ENCODE measurements at places on chromosomes 5 and 9.
A peak's percentile ranks its signal among the peaks of the same experiment; 100 is the strongest.

GRCh38 chr5:39732166-39732565 lies 307.4 kb upstream of the DAB2 start:
- no peak for DNase-seq

DNA sequence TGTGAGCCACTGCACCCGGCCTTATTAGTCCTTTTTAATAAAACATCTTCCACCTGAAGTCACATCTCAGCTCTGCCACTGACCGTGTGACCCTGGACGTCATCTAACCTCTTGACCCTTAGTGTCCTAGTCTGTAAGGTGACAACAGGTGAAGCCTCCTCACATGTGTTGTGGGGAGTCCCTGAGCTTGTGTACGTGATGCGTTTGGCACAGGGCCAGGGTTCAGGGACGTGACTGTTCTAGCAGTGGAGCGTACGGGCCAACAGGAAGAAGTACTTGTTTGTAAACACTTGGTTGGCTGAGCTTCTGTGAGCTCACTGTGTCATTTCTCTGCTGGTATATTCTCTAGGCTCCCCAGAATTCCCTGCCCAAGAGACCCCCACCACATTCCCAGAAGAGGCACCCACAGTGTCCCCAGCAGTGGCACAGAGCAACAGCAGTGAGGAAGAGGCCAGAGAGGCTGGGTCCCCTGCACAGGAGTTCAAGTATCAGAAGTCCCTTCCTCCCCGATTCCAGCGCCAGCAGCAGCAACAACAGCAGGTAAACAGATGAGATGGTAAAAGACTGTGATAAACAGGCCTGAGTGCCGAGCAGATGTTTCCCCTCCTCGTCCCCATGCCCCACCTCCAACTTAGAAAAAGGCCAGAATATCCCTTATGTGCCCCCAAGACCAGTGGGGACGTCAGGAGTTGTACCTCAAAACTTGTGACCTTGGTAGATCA lies 35.3 kb upstream of the POMT1 start:
- no peak for DNase-seq

DNA sequence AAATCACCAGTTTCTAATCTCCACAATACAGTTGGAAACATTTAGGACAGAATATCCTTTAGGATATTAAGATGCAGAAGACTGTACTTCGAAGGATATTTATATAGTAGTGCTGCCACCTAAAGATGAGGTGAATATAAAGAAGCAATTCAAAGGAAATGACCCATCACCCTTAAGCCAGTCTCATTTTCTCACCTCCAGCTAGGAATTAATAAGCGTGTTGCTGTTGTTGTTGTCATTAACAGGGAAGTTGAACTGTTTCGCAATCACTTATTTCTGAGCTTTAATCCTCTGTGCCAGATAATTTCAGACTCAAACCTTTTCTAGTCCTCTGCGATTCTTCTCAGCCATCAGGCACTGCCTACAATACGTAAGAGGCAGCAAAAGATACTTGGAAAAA lies 7.8 kb upstream of the PURA start:
- DNase-seq: peak; percentile 16

GRCh38 chr5:150661821-150662596 lies 958 bp downstream of the MYOZ3 start:
- DNase-seq: no peak

GRCh38 chr5:157180374-157181264 lies at the start of gene ITK:
ITK (plus strand) TSS chr5:157180840; CDS start chr5:157180978, 138 bp downstream.
- no peak for DNase-seq

GRCh38 chr5:158691631-158692255 lies 408.0 kb downstream of the EBF1 start:
- no peak for DNase-seq

DNA sequence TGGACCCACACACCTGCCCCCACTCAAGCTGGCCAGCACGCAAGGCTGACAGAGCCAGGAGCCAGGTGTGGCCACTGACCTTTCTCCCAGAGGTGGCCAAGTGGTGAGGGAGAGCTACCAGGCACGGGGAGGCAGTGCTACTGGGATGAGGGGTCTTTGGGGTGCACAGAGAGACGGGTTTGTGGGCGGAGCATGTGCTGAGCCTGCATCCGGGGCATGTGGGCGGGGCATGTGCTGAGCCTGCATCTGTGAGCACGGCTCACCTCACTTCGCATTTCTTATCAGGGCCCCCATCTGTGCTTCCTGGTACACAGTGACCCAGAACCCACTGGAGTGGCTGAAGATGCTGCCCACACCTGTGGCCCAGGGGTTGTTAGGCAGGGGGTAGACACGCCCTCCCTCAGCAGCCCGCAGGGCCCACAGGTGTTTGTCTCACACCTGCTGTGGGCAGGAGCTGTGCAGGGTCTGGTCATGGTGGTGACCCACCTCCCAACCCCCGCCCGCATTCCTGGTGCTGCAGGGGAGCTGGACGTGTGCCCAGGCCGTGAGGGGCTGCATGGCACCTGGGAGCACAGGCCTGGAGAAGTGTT lies 21.5 kb downstream of the CCDC187 start:
- DNase-seq: no peak

DNA sequence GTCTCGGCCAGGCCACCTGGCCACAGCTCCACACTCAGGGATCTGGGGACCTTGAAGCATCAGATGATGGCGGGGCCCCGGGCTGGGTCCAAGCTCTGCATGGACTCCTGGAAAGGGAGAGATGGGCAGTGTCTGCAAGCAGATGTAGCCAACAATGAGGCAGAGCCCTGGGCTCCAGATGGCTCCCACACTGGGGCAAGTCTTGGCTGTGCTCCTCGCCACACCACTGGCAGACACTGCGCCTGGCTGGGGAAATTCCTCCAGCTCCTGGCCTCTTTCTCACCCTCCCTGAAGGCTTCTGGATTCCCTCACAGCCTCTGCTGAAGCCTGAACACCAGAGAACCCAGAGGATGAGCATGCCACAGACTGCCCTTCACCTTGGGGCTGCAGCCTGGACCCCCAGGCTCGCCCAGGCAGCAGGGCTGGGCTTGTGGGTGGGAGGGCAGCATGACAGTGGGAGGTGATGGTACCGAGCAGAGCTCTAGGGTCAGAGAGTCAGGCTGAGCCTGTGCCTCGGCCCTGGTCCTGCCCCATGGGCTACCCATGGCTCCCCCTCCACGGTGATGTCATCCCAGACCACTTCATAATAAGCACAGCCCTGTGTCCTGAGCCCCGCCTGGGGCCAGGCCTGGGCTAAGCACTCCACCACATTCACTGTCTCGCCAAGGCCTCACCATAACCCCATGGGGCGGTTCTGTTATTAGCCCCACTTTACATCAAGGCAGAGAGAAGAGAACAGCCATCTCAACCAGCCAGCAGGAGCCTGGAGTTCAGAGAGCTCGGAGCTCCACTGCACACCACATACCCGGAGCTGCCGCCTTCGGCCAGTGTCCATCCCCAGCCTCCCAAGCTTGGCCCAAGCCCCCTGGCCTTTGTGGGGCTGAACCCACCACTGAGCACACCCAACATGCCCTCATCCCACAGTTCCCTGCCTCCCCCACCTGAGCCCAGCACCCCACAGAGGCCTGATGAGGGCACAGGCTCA lies 62.2 kb upstream of the ADAMTS2 start:
- no peak for DNase-seq

DNA sequence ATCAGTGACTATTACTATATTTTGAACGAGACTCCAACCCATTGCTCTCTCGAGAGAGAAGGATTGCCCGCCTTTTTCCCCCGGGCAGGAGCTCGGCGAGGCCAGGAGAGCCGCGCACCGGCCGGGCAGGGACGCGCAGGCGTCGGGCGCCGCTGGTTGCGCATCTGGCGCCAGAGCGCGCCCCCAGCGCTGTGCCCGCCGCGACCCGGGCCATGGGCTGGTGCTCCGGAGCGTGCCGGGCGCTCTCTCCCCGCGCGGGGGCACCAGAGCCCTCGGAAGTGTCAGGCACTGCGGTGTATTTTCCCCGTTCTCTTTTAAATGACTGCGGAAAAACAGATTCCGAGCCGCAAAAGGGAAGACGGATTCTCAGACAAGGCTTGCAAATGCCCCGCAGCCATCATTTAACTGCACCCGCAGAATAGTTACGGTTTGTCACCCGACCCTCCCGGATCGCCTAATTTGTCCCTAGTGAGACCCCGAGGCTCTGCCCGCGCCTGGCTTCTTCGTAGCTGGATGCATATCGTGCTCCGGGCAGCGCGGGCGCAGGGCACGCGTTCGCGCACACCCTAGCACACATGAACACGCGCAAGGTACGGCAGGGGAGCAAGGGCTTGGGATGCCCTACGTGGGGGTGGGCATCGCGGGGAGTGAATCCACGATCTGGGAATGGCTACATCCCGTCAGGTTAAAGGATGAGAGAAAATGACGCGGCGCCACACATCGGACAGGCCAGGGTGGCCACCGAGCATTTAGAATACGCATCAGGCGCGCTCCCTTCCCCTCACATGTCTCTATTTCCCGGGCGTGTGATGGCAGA lies 1.1 kb upstream of the NTRK2 start:
- peak; percentile 31 for DNase-seq

GRCh38 chr5:72687288-72687687 lies 129.2 kb upstream of the TNPO1 start:
- no peak for DNase-seq

DNA sequence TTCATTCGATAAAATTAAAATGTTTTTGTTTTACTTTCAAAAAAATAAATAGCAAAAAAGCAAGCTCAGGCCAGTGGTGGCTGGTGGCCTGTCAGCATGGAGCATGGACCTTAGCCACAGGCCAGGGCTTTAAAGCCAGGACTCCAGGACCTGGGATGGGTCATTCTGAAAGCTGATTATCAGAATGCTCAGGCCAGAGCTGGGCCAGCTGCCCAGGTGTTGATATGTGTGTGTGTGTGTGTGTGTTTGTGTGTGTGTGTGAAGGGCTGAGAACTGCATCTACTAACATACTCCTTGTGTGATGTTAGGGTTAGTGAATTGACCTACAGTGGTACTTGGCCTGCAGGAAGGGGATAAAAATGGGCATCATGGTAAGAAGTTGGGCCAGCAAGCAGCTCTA lies 21.5 kb downstream of the PALM2AKAP2 start:
- DNase-seq: no peak

DNA sequence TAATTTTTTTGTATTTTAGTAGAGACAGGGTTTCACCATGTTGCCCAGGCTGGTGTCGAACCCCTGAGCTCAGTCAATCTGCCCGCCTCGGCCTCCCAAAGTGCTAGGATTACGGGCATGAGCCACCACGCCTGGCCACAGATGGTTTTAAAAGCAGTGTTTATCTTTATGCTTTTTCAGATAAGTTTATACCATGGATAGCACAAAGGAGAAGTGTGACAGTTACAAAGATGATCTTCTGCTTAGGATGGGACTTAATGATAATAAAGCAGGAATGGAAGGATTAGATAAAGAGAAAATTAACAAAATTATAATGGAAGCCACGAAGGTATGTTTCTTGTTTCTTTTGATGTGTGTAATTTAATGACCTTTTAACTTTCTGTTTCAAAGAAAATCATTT lies 35.1 kb downstream of the POLK start:
- peak; percentile 71 for DNase-seq

DNA sequence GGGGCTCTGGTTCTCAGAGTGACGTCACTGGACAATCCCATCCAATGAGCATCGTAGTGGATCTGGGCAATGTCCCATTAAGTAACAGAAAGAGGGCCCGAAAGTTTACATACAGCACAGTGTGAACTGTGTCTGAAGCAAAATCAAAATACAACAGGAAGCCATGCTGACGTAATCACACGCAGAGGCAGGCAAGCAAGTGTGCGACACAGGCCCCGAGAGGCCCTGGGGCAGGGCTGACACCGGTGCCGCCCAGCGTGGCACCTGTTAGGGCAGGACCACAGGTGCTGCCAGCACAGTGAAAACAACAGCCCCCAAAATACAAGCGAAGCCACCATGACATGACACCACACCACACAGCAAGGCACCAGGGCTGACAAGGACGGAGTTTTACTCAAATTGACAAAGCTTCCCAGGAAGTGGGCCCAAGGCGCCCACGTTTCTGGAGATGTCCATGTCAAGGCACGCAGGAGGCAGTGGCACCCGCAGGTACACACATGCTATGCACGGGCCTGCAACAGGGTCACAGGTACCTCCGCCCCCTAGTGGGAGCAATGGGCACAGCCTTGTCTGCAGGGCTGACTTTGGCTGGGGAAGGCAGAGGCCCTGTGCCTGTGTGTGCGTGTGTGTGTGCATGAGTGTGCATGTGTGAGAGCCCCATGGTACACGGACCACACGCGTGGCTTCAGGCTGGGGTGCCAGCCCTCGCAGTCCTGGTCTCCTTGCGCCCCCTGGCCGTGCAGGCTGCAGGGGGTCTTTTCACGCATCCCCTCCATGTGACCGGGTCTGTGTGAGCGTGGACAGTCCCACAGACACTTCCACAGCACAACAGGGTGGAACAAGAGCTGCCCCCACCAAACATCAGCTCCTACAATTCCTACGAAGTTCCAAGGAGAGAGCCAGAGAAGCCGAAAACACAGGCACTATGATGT lies 19.6 kb downstream of the QSOX2 start:
- peak; percentile 74 for DNase-seq

GRCh38 chr9:124576751-124577150 lies 69.6 kb upstream of the NR5A1 start:
- DNase-seq: no peak

DNA sequence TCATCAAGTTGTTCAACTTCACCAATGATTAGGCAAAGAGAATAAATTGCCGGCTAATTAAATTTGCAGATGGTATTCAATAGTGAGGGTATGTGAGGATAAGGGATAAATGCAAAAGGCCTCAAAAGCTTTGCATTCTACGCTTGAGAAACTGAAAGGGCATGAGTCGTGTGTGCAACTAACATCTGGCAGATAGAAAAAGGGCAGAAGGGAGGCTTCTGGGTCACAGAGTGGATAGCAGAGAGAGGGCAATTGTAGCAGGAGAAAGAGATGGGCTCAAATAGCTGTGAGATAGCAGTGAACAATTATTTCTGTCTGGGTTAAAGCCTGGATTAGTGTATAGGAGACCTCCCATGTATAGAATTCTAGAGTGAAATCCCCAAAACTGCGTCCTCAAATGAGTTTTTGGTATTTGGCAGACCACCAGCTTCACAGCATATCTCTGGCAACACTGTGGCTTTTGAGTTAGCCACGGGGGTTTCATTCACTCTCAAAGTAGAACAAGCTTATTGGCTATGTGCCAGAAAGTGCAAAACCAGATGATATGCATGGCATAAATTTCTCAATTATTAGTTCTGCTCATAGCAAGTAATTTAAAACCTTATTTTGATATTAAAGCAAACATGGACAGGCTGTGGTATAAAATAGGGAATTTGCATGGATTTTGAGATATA lies 586.3 kb downstream of the BRINP1 start:
- DNase-seq: no peak

DNA sequence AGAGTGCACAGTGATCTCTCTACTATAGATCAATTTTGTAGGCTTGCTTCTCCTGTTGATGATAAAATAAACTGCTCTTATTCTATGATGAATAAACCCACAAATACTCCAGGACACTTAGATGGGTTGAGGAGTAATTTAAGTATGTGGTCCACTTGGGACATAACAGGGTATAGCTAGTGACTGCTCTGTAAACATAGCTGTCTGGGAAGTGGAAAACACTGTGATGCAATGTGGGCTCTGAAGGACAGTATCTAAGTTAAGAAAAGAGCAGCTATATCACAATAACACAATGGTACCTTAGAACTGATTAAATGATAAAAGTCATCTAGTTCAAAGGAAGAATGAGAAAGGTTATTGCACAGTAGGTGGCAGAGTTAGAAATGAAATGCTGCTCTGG lies 294.3 kb upstream of the HAPLN1 start:
- DNase-seq: no peak

GRCh38 chr5:146732962-146733361 lies 145.6 kb downstream of the PPP2R2B start:
- no peak for DNase-seq

- DNase-seq: no peak
These were observed 98.1 kb upstream of the IFNK start for GRCh38 chr9:27425827-27426510.
